Psoas muscle (tissue), 8 donors: ENCODE measurements at places on chromosomes 12 and 14. TPM values are rescaled to one million over a fixed set of nuclear protein-coding genes. Genes with fewer than 3 reads are reported as not detected.

AKAP5 gene
- total RNA-seq: 0.13 TPM

TSPAN19 gene
- not detected for total RNA-seq

DNA sequence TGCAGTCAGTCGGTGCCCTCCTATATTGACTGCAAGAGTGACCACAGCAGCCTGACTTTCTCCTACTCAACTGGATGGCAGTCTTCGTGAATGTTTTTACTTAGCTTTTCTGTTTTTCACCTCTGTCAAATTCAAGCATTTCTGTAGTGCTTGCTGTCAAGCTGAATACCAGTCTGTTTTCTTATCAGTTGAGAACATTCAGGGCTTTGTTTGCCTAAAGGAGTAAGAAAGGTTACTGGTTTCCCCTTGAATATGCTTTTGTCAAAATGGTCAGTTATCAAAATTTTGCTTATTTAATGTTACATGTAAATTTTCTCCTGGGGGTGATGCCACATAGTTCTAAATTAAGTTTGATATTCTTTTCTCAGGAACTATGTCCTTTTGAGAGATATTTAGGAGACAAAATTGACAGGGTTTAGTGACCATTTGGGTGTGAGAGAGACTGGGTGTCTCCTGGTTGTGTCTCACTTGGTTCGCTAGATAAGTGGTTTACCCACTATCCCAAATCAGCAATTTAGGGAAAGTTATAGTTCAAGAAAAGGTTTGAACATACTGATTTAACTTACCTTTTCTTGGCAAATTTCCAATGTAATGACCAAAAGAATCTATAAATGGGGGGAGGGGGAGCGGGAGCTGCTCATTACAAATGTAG lies 366.3 kb downstream of the TMTC2 start:
- DNase-seq: no peak

SCN8A gene
- 0.21 TPM for total RNA-seq

DNA sequence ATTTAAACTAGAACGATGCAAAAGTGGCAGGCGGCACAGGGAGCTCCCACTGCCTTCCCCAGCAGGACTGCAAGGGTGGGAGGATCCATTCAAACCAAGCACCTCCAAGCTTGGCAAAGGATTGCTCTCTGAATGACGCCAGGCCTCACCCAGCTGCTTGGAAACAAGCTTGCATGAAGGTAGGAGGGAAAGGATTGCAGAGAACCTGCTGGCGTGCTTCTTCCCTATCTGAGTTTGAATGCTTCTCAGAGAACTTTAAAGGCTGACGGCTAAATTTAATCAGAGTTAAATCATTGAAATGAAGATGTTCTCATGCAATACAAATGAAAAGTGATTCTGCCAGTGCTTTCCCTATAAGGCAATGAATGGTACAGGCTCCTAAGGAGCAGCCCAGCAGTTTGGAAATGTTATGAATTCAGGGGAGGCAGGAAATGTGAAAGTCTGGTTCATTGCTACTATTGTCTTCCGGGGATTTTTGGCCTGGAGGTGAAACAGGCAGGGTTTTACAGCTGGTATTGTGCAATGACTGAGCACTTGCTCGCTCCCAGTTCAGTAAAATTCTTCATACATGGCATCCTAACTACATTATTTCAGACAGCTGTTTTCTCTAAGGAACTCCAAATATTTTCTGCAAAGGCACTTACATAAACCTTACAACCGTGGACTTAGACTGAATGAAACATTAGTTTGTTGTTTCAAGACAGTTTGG lies 31.9 kb upstream of the DUSP6 start:
- DNase-seq: no peak

GRCh38 chr12:75814851-75815754 lies 216.5 kb downstream of the PHLDA1 start:
- DNase-seq: no peak

GRCh38 chr12:115798309-115798917 lies 479.1 kb downstream of the MED13L start:
- DNase-seq: no peak

SERPINA10 gene
- total RNA-seq: not detected
